ENCODE measurements at places on chromosomes 11 and 22. TPM values are rescaled to one million over a fixed set of nuclear protein-coding genes. Genes with fewer than 3 reads are reported as not detected.

The TSGA10IP gene
- total RNA-seq, result not detected

The ZDHHC13 gene
- total RNA-seq, result 80.3 TPM

The CDC42EP2 gene
- total RNA-seq, result 31.0 TPM

The OR56A1 gene
- total RNA-seq, result not detected

The ALDH3B2 gene
- not detected for total RNA-seq

The OR8G1 gene
- total RNA-seq, result not detected

The LRFN4 gene
- total RNA-seq, result 34.3 TPM

The RRP7A gene
- 45.3 TPM for total RNA-seq

The DUSP8 gene
- total RNA-seq, result 0.57 TPM

The SHISAL1 gene
- total RNA-seq, result under 0.01 TPM

The CYTH4 gene
- 0.10 TPM for total RNA-seq

The OR52I2 gene
- total RNA-seq, result not detected

The PGA5 gene
- total RNA-seq, result not detected

The TRPC6 gene
- under 0.01 TPM for total RNA-seq

The CASP5 gene
- not detected for total RNA-seq

The TRIM64C gene
- total RNA-seq, result not detected

The SULT4A1 gene
- total RNA-seq, result 0.98 TPM

The EMID1 gene
- total RNA-seq, result under 0.01 TPM

The PGR gene
- total RNA-seq, result not detected

The LIN7C gene
- 52.3 TPM for total RNA-seq

The FADS1 gene
- total RNA-seq, result 51.0 TPM

The OSBPL5 gene
- 34.4 TPM for total RNA-seq

The FOLR1 gene
- not detected for total RNA-seq

The MYBPC3 gene
- total RNA-seq, result not detected

The FOXRED2 gene
- total RNA-seq, result 12.1 TPM

The TSG101 gene
- 56.8 TPM for total RNA-seq

The INS gene
- total RNA-seq, result not detected

The LBHD1 gene
- total RNA-seq, result 4.2 TPM

The ZNF215 gene
- 4.1 TPM for total RNA-seq

The CSF2RB gene
- total RNA-seq, result 15.6 TPM

The ABCG4 gene
- total RNA-seq, result 0.33 TPM

The CHRNA10 gene
- total RNA-seq, result 2.0 TPM

The PANX3 gene
- total RNA-seq, result not detected

The ELMOD1 gene
- 0.38 TPM for total RNA-seq

The KCNQ1 gene
- total RNA-seq, result not detected

The RAB36 gene
- total RNA-seq, result 1.6 TPM

The SLCO2B1 gene
- 0.57 TPM for total RNA-seq

The MB gene
- not detected for total RNA-seq

The THRSP gene
- total RNA-seq, result not detected

The GALNT18 gene
- 27.3 TPM for total RNA-seq

The PAMR1 gene
- total RNA-seq, result 1.6 TPM

The AIFM3 gene
- total RNA-seq, result 0.33 TPM

The CCDC117 gene
- 19.9 TPM for total RNA-seq

The TRIM48 gene
- total RNA-seq, result not detected

The LUZP2 gene
- total RNA-seq, result under 0.01 TPM

The RBX1 gene
- 49.5 TPM for total RNA-seq

The SYT7 gene
- total RNA-seq, result 2.0 TPM

The TRIM6 gene
- 2.1 TPM for total RNA-seq

The ACRV1 gene
- not detected for total RNA-seq

Measured in vein endothelial cell (primary cell).